ENCODE measurements at places on chromosomes 12 and 14.

DNA sequence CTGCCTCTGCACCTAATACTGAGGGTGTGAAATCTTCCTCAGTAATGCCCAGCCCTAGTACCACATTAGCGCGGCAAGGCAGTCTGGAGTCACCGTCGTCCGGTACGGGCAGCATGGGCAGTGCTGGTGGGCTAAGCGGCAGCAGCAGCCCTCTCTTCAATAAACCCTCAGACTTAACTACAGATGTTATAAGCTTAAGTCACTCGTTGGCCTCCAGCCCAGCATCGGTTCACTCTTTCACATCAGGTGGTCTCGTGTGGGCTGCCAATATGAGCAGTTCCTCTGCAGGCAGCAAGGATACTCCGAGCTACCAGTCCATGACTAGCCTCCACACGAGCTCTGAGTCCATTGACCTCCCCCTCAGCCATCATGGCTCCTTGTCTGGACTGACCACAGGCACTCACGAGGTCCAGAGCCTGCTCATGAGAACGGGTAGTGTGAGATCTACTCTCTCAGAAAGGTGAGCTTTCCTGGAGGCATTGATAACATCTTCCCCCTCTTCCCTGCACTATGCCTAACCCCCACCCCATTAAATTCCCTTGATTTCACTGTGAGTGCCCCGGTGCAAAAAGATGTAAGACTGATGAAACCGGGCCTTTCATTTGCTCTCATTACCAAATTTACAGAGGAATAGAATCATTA lies 291.4 kb downstream of the NAV3 start:
- DNase-seq = no peak

DNA sequence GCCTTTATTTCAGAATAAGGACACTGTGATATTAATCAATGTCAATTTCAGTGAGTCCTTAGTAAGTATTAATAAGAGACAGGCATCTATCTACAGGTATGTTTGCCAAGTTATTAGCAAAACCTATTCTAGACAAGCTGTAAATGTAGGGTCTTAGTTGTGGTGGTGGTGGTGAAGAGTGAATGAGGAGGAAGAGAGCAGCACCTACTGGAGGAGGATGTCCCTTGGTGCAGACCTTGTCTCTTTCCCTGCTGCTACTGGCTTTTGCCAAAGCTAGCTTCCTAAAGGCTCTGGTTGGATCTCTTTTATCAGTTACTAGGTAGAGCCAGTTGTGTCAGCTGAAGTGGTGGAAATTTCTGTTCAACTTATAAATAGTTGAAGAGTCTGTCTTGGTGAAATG lies 304.8 kb upstream of the ATP2B1 start:
- peak; percentile 15 for DNase-seq

DNA sequence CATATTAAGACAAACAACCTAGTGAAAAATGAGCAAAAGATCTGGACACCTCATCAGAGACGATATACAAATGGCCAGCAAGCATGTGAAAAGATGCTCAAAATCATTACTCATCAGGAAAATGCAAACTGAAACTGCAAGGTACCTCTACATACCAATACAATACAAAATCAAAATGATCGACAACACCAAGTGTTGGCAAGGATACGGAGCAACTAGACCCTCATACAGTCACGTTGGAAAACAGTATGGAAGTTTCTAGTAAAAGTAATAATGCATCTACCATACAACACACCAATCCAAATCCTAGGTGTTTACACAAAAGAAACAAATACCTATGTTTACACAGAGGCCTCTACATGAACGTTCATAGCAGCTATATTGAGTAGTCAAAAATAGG lies 99.9 kb downstream of the IPO8 start:
- no peak for DNase-seq

DNA sequence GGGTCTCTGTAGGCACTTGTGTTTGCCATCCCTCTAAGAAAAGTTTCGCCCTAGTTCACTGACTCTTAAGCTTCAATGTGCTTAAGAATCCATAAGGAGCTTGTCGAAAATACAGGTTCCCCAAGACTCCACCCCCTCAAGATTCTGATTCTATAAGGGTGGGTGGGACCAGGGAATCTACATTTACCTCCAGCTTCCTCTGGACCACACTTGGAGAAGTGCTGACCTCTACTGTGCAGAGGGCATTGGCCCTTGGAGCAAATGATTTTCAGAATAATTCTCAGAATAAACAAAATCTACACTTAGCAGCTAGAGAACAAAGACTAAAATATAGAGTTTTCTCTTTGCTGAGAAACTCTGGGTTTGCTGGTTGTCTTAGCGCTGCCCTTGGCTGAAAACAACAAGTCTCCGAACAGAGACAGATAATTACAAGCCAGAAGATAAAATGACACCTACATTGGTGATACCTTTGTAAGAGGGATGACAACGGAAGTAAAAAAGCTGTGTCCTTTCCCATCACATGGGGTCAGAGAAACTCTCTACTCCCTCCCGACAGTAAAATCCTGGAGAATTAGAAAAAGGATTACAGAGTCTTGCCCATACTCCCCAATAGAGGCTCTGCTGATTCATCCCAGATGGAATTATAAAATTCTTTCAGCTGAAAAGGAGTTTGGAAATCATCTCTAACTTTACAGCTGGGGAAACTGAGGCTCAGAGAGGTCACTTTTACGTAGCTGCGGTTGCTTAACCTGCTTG lies 4.8 kb downstream of the TGFB3 start:
- no peak for DNase-seq

GRCh38 chr14:67641480-67641879 lies 21.8 kb downstream of the ARG2 start:
- DNase-seq = no peak

- DNase-seq = no peak
These were observed 73.3 kb upstream of the HIF1A start for GRCh38 chr14:61622051-61622450.

- no peak for DNase-seq
These were observed 84.5 kb upstream of the BBS10 start for GRCh38 chr12:76432733-76433132.

- DNase-seq = peak; percentile 83
These were observed 1493.1 kb upstream of the FLRT2 start for GRCh38 chr14:84036840-84037239.

All from inflammatory macrophage treated with lipopolysaccharide for 4 hours (primary cell).